ENCODE measurements at places on chromosomes 16 and 17.

- no peak for DNase-seq
These were observed 75.2 kb downstream of the CCDC182 start for GRCh38 chr17:57669671-57670529.

- DNase-seq: peak; percentile 24
These were observed 13.5 kb upstream of the TBX21 start for GRCh38 chr17:47719411-47720152.

DNA sequence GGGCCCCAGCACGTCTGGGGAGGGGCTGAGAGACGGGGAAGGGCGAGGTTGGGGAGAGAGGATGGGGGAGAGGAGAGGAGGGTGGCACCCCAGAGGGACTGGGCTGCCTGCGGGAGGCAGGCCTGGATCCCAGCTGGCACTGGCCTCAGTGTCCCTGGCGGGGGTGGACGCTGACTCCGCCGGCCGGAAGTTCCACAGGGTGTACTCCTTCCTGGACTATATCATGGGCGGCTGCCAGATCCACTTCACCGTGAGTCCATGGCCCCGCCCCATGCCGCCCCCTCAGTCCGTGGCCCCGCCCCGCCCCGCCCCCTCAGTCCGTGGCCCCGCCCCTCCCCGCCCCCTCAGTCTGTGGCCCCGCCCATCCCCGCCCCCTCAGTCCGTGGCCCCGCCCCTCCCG lies 11.3 kb downstream of the CPNE7 start:
- no peak for DNase-seq

- DNase-seq: no peak
These were observed 47.9 kb upstream of the HLF start for GRCh38 chr17:55216888-55217287.

GRCh38 chr17:19873346-19873745 lies 5.6 kb upstream of the ULK2 start:
- DNase-seq: no peak

DNA sequence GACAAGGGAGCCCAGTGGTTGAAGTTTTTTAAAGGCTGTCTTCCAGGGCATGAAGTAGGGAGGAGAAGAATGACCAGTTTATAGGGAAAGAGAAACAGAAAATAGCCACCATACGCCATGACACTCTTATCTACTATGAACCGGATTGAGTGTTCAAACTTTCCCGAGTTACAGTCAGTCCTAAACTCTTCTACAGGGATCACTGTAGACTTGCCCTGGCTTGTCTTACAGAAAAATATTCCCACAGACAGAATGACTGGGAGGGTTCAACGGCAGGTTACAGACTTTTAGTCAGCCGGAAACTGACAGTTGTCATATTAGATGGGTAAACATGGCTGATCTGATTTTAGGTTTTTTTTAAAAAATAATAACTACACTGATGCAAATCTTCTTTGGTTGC lies 662.5 kb upstream of the SOX9 start:
- DNase-seq: no peak

- no peak for DNase-seq
These were observed 29.7 kb downstream of the MBTPS1 start for GRCh38 chr16:84087001-84087400.

DNA sequence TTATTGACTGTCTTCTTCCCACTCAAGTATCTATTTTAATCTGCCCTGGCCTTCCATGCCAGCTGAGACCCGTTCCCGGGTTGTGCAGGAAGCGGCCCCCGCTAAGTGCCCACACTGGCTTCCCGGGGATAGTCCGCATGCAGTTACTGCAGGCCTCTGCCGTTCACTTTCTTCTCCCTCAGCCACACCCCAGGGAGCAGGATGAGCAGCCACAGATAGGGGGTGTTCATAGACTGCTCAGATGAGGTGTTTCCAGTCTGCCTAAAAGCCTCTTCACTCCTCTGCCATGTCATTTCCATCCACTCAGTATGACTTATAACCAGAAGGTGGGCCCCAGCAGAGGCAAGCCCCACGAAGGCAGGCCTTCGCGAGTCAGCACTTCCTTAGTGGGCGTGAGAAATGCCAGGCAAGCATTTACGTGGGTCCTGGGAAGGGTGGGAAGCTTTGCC lies 7.7 kb downstream of the MED9 start:
- DNase-seq: no peak

DNA sequence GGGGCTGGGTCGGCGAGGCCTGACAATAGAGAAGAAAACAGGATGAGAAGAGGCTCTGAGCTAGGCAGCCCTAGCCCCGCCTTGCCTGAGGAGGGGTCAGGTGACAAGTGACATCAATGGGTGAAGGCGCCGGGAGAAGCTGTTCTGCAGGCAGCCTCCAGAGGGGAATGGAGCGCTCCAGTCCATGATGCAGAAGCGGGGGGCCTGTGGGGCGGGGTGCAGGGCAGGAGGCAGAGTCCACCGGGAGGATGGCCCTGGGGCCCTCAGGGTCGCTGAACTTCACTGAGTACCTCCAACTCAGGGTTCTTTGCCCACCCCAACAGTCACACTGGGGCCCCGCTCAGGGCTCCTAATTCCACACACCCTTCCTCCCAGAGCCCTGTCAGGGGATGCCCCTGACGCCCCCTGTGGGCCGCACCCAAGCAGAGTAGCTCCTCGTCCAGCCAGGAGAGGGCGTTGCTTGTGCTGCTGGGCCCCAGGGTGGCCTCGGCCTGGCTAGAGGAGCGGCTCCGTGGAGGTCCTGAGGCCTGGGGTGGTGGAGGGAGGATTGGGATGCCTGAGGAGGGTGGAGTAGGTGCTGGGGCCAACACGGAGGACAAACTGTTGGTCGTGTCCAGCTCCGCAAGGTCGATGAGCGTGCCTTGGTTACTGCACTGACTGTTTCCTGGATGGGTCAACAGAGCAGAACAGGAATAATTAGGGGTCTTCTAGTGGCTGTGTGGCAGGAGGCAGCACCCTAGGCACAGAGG lies 20.8 kb downstream of the GGA3 start:
- no peak for DNase-seq

- no peak for DNase-seq
These were observed at the start of gene CHST5 for GRCh38 chr16:75535901-75536300. TSS of gene CHST5 (minus strand) at chr16:75536108. CDS start at chr16:75530384, 5,724 bp downstream.

GRCh38 chr17:954431-955164 lies 25.0 kb downstream of the NXN start:
- DNase-seq: no peak

DNA sequence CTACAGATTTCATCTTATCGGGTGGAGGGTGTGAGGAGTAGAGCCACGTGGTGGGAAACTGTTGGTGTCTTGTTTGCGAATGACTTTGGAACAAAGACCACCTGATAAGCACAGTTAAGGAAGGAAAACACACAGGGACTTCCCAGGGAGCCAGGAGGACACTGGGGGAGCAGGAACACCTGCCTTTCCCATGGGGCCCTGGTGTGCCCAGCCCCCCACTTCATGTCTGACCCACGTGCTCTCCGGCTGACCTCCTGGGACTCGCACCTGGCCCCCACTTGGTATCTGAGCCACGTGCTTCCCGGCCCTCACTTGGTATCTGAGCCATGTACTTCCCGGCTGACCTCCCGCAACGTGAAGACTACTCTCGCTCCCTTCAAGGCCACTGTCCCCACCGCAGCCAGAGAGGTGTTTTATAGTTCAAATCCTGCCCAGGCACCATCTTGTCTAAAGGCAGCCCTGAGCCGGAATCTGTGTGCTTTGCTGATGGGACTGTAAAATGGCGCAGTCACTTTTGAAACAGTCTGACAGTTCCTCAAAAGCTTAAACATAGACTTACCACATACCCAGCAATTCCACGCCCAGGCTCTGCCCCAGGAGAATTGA lies 5.4 kb upstream of the CSNK1D start:
- DNase-seq: no peak

Measured in AG09309 (cell line).